Fibroblast of the conjunctiva (primary cell): ENCODE measurements at places on chromosomes 5 and 9.

DNA sequence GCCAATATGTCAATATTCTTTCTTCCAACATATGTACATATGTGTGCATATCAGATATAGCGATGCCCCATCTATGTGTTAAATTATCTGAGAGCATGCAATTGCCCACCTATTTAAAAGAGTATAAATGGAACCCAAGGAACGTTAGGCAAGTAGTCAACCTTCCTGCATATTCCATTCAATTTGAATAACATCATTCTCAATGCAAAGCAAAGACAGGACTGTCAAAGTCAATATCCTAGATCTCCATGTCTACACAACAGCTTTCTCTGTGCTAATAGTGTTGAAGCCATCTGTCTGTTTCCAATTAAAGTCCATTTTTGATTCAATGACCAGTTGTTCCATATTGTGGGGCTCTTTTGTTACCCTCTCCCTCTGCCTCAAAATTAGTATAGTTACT, 85.3 kb upstream of the COX7C start:
- DNase-seq, result no peak

DNA sequence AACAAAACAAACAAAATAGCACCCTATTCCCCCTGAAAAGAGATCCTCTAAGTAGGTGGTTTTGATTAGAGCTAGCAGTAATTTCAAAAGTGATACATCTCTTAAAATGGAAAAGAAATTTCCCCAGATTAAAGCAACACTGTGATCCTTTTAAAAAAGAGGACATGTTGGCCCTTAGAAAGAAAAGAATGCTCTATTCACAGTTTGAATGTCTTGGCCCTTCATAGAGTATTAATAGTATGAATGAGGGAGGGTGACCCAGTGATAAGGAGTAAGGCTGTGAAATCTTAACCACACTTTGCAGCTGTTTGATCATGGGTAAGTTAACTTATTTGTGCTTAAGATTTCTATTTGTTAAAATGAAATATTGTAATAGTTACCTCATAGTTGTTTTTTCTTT, 467.7 kb upstream of the MEF2C start:
- DNase-seq, result no peak

DNA sequence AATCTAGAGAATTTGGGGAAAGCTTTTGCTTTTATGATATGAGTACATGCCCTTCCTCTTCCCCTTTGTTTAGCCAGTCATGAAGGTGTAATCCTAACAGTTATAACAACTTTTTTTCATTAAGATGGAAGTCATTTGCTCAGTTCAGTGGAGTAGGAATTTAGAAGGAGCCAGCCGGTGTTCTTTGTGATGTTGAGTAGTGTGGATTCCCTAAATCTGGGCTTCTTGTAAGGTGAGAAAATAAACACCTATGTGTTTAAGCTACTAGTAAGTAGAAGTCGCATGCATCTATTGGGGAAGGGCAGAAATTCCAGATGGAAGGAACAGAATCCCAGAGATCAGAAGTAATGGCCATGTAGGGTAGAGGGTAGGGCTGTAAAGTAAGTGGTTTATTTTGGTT, 13.6 kb upstream of the CNTLN start:
- DNase-seq, result no peak

- DNase-seq, result no peak
Observed at GRCh38 chr5:8908055-8908683, 637.7 kb downstream of the SEMA5A start.

DNA sequence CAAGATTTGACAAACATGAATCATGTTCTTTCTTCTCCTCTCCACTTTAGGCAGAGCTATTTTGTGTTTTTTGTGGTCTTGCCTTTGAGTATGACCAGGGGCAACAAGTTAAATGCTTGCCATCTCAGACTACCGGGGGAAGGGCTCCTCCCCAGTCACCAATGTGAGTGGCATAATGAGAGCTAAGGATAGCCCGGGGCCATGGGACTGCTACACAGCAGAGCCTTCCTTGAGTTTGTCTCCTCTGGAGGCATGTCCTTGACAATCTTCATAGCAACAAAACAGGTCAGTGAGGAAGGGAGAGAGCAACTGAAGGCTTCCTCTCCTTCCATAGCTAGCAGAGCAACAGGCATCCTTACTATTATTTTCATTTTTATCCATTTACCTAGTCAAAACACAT, 299.3 kb downstream of the ENC1 start:
- DNase-seq, result no peak

DNA sequence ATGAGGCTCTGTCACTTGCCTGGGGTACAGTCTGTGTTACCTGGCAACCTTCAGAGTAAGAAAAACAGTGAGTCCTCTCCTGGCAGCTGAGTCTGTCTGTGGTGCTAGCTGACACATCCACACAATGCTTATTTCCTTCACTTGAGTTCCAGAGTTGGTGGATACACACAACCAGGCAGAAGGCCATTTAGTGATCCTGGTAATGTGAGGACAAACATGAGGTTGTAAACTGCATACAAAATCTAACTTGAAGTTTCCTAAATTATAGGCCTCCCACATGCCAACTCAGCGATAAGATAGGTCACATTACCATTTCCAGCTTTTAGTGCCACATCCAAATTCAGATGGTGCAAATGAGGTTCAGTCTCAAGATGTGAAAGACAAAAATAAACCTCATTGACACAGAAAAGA, 125.5 kb downstream of the DCP2 start:
- no peak for DNase-seq

GRCh38 chr9:61666849-61667371, 477.1 kb downstream of the SPATA31A7 start:
- no peak for DNase-seq
